ENCODE measurements at places on chromosomes 16 and 17. TPM values are rescaled to one million over a fixed set of nuclear protein-coding genes. Genes with fewer than 3 reads are reported as not detected.

Gene KRTAP2-2
- 0.46 TPM for total RNA-seq

DNA sequence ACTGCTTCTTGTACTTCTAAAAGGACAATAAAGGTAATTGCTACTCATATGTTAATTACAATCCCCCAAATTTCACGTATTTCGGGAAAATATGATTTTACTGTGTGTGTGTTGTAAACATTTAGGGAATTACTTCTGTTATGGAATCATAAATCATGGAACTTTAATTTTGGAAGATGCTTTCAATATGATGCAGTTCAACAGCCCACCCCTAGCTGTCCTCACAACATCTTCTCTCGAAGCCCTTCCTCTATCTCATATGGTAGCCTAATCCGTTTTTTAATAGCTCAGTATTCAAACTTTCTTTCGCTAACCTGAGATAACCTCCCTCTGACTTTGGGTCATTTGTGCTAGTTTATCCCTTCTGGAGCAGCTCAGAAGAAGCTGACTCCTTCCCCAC, 78.4 kb downstream of the ANKFN1 start:
- peaks cover 34% of the 10 kb centered on the region for H3K4me1 ChIP-seq
- H3K27me3 ChIP-seq, result no peaks in the 10 kb centered on the region
- H3K27ac ChIP-seq, result no peak overlapping the region
- no peak overlapping the region for H3K4me3 ChIP-seq

DNA sequence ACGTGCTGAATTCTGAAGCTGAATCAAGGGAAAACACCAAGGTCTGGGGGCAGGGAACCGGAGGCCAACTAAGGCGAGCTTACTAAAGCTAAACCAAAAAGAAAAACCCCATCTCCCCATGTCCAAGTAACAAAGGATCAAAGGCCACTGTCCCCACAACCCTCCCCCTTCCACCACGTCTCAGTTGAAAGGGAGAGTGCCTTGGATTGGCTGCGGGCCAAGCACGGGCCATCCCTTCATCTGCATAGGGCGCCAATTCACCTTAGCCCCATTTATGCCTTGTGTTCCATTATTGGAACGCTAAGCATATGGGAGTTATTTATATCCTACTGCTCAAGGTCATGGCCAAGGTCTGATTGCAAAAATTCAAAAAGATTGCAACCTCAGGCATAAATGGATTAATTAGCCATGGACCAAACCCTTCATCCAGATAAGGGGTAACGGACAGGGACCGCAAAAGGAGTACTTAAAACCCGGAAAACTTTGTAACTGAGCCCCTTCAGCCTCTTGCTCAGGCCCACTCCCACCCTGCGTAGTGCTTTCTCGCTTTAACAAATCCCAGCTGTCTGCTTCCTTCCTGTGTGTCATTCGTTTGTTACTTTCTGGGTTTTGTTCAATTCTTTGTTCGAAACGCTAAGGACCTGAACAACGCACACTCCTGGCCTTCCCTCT, 740 bp upstream of the ATP6V0D1 start:
- H3K27me3 ChIP-seq, result no peaks in the 10 kb centered on the region
- H3K36me3 ChIP-seq, result peaks cover 4% of the 10 kb centered on the region
- H3K4me3 ChIP-seq, result peak overlapping the region; percentile 100
- peak overlapping the region; percentile 100 for H3K27ac ChIP-seq
- DNase-seq, result no peak

Gene MYH2
- total RNA-seq, result not detected

Gene PYY
- total RNA-seq, result not detected

DNA sequence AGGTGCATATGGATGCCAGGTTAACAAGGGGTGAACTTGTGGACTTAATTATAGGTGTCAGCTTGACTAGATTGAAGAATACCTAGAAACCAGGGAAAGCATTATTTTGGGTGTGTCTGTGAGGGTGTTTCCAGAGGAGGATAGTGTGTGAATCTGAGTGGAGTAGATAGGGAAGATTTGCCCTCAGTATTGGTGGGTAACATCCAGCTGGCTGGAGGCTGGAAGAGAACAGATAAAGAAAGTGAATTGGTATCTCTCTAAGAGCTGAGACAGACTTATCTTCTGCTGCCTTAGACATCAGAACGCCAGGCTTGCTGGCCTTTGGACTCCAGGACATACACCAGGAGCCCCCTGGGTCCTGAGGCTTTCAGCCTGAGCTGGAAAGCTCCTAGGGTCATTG, 75.2 kb downstream of the CDRT15 start:
- H3K4me3 ChIP-seq, result no peak overlapping the region
- no peak overlapping the region for H3K27ac ChIP-seq
- H3K36me3 ChIP-seq, result 0 out of 2 replicates have a peak, but pooled peaks cover 7% of the 10 kb centered on the region
- peaks cover 15% of the 10 kb centered on the region for H3K4me1 ChIP-seq
- no peak for DNase-seq

DNA sequence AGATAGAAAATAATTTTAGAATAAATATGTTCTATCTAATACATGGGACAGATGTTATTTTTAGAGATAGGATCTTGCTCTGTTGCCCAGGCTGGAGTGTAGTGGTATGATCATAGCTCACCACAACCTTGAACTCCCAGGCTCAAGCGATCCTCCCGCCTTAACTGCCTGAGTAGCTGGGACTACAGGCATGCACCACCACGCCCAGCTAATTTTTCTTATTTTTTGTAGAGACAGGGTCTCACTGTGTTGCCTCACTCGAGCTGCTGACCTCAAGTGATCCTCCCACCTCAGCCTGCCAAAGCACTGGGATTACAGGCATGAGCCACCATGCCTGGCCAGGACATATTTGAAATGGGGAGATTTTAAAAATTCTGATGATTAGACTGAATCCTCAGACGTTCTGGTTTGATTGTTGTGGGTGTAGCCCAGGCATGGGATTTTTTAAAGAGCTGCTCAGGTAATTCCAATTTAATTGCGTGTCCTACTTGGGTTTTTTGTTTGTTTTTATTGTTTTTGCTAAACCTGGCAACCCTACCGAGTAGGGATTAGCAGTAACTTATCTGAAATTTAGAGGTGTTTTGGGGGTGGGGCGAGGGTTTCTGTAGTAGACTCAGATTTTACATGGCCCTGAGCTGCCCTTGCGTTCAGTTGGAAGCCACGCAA, 142.9 kb downstream of the RAB11FIP4 start:
- peaks cover 21% of the 10 kb centered on the region for H3K4me1 ChIP-seq
- no peaks in the 10 kb centered on the region for H3K27me3 ChIP-seq
- H3K27ac ChIP-seq, result 0 out of 2 replicates have a peak overlapping the region, but pooled peaks have one; percentile 36
- H3K36me3 ChIP-seq, result no peaks in the 10 kb centered on the region

DNA sequence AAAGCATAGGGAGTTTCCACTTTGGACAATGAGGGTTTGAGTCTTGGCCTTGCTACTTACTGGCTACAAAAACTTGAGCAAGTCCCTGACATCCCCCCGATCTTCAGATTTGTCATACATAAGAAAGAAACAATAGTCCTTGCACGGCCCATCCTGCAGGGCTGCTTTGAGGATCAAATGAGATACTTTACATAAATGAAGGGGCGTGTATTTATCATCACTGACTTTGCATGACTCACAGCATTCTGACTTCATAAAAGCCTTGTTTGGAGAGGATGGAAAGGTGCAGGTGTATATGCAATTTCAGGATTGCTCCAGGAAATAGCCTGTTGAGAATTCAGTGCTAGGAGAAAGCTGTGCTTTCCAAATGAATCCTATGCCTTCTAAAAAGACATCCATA, 465.0 kb upstream of the MAF start:
- peaks cover 3% of the 10 kb centered on the region for H3K27me3 ChIP-seq
- no peak for DNase-seq
- H3K36me3 ChIP-seq, result no peaks in the 10 kb centered on the region
- H3K27ac ChIP-seq, result no peak overlapping the region
- H3K4me3 ChIP-seq, result no peak overlapping the region

- H3K27ac ChIP-seq, result no peak overlapping the region
- no peak overlapping the region for H3K4me3 ChIP-seq
- peaks cover 26% of the 10 kb centered on the region for H3K27me3 ChIP-seq
- peaks cover 22% of the 10 kb centered on the region for H3K36me3 ChIP-seq
- no peak for DNase-seq
- H3K4me1 ChIP-seq, result peaks cover 24% of the 10 kb centered on the region
Observed at GRCh38 chr17:41686281-41686680, 2.4 kb upstream of the EIF1 start.

DNA sequence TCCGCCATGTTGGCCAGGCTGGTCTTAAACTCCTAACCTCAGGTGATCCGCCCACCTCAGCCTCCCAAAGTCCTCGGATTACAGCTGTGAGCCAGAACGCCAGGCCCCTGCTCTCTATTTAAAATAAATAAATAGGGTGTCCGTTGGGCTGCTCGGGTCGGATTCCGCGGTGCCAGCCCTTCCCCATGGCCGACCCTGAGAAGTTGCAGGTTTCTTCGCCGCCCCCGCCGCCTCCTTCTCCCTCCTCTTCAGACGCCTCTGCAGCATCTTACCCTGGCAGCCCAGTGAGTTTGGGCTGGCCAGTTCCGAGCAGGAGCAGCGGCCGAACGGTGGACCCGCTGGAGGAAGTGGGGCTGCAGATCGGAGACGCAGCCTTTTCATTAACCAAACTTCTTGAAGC, 1.7 kb upstream of the LUC7L start:
- no peak for DNase-seq
- H3K4me3 ChIP-seq, result no peak overlapping the region
- H3K4me1 ChIP-seq, result peaks cover 38% of the 10 kb centered on the region

GRCh38 chr17:42929497-42929844, 28.9 kb downstream of the G6PC1 start:
- no peaks in the 10 kb centered on the region for H3K36me3 ChIP-seq
- DNase-seq, result no peak
- H3K27me3 ChIP-seq, result peaks cover 13% of the 10 kb centered on the region
- H3K4me3 ChIP-seq, result no peak overlapping the region
- H3K4me1 ChIP-seq, result peaks cover 10% of the 10 kb centered on the region

Gene LITAFD
- not detected for total RNA-seq

DNA sequence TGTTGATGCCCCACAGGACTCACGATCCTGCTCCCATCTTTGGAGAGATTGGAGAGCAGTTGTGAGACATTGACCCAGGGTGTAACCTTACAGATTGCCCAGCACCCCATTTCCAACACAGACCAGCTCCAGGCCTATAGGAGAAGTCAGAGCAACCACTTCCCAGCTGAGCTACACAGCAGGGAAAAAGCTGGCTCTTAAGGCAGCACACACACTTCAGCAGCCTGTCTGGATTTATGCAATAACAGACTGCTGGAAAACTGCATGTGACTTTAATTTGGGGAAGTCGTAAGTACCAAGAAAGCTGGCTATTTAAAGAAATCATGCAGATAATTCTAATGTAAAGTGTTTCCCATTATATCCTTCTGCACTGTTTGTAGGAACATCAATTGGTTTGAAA, 30.8 kb downstream of the NOG start:
- no peak overlapping the region for H3K27ac ChIP-seq
- H3K4me1 ChIP-seq, result peaks cover 8% of the 10 kb centered on the region
- H3K4me3 ChIP-seq, result no peak overlapping the region
- peaks cover 33% of the 10 kb centered on the region for H3K27me3 ChIP-seq
- H3K36me3 ChIP-seq, result no peaks in the 10 kb centered on the region
- DNase-seq, result no peak

- no peaks in the 10 kb centered on the region for H3K27me3 ChIP-seq
- H3K4me3 ChIP-seq, result no peak overlapping the region
- DNase-seq, result no peak
- H3K36me3 ChIP-seq, result peaks cover 27% of the 10 kb centered on the region
Observed at GRCh38 chr16:25174285-25174684, 42.5 kb upstream of the AQP8 start.

DNA sequence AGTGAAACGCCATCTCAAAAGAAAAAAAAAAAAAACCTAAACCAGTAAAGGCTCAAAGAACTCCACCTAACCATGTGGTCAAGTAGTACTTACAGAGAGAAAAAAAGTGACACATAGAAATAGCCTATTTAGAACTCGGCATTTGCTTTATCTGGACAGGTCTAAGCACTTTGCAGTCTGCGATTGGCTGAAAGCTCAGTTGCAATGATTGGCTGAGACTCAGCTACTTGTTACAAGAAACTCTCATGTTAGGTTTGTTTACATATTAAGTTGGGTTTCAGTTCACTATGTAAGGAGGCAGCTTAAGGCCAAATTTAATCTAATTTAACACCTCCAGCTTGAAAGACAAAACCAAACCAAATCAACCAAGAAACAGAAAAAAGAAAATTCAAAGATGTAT, 19.1 kb downstream of the ABCC3 start:
- H3K36me3 ChIP-seq, result no peaks in the 10 kb centered on the region
- H3K27me3 ChIP-seq, result peaks cover 1% of the 10 kb centered on the region
- H3K27ac ChIP-seq, result no peak overlapping the region
- DNase-seq, result no peak
- peaks cover 15% of the 10 kb centered on the region for H3K4me1 ChIP-seq

DNA sequence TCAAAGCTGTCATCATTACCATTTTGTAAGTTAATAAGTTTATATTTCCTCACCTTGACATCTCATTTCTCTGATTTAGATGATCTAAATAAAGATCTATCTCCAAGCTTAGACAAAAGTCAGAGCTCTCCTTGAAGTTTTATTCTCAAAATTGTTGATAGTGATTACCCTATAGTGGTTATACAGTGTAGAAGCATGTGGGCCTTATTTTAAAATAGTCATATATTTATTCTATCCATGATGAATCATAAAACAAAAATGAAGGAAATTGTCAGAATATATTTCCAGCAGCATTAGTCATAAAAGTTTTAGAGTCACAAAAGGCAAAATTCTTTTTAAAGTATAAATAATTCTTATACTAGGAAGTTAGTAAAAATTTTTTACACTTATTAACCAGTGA, 49.0 kb downstream of the RHOT1 start:
- H3K27ac ChIP-seq, result peak overlapping the region; percentile 83
- peak; percentile 52 for DNase-seq
- peak overlapping the region; percentile 69 for H3K4me3 ChIP-seq
- no peaks in the 10 kb centered on the region for H3K27me3 ChIP-seq
- peaks cover 24% of the 10 kb centered on the region for H3K36me3 ChIP-seq

DNA sequence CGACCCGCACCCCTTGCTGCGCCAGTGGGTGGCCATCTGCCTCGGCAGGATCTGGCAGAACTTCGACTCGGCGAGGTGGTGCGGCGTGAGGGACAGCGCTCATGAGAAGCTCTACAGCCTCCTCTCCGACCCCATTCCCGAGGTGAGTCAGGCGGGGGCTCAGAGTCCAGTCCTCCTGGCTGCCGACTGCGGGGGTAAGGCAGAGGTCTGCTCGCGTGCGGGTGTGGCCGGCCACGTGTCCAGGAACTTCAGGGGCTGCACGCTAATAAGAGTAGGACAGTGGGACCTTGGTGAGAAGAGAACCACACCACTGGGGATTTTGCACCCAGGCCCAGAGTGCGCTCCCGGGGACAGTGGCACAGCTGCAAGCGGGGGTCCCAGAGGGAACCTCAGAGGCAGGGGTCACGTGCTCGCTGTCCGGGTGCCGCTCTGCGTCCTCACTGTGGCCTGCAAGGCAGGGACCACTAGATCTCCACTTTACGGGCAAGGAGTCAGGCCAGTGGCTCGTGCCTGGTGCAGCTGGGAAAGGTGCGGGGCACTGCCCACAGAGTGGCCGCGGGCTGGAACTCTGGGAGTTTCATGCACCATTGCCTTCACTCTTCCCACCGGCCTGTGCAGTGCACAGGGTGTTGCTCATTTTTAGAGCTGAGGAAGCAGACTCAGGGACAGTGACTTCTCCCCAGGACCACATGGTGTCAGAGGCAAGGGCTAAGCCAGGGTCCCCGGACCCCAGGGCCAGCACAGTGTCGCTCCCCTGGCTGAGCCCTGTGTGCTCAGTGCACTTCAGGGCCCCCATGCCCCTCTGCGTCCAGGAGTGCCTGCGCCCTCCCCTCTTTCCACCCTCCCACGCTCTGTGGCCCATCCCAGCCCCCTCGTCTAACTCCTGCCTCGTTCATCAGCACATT, 107.6 kb upstream of the CHMP6 start:
- peaks cover 6% of the 10 kb centered on the region for H3K27me3 ChIP-seq
- no peaks in the 10 kb centered on the region for H3K4me1 ChIP-seq
- peaks cover 24% of the 10 kb centered on the region for H3K36me3 ChIP-seq
- H3K4me3 ChIP-seq, result no peak overlapping the region
- H3K27ac ChIP-seq, result no peak overlapping the region
- DNase-seq, result no peak

Gene LPO
- not detected for total RNA-seq

Gene CCDC40
- 2.6 TPM for total RNA-seq

All from HFFc6 (cell line).